Tibial nerve (tissue), 4 donors: ENCODE measurements at places on chromosomes 12 and 14.

- H3K27me3 ChIP-seq = no peaks in the 10 kb centered on the region
- no peak overlapping the region for H3K27ac ChIP-seq
- H3K36me3 ChIP-seq = no peaks in the 10 kb centered on the region
- no peak overlapping the region for H3K4me3 ChIP-seq
These were observed 19.1 kb upstream of the MMP19 start for GRCh38 chr12:55861871-55862270.

DNA sequence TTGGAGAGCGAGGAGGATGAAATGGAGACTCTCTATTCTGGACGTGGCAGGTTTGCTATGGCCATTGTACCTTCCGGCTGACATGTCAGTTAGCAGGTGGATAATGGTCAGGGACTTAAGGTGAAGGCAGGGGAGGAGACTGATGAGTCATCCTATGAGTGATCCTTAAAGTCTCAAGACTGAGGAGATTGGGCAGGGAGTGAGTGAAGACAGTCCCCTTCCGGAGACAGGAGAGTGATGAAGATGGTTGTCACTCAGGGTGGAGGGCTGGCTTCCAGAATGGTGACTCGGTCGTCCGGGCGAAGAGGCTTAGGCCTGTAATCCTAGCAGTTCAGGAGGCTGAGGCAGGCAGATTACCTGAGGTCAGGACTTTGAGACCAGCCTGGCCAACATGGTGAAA lies 49.8 kb upstream of the CCDC63 start:
- no peak overlapping the region for H3K4me3 ChIP-seq
- no peaks in the 10 kb centered on the region for H3K27me3 ChIP-seq
- no peaks in the 10 kb centered on the region for H3K36me3 ChIP-seq
- no peak overlapping the region for H3K27ac ChIP-seq
- H3K4me1 ChIP-seq = peaks cover 7% of the 10 kb centered on the region

GRCh38 chr12:46071769-46072624 lies 81.6 kb upstream of the SCAF11 start:
- peak; percentile 26 for DNase-seq
- no peaks in the 10 kb centered on the region for H3K27me3 ChIP-seq
- peaks cover 8% of the 10 kb centered on the region for H3K4me1 ChIP-seq

DNA sequence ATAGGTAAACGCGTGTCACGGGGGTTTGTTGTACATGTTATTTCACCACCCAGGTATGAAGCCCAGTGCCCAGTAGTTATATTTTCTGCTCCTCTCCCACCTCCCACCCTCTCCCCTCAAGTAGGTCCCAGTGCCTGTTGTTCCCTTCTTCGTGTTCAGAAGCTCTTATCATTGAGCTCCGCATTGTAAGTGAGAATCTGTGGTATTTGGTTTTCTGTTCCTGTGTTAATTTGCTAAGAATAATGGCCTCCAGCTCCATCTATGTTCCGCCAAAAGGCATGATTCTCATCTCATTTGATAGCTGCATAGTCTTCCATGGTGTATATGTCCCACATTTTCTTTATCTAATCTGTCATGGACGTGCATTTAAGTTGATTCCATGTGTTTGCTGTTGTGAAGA lies 6.9 kb upstream of the GPRC5D start:
- no peak overlapping the region for H3K4me3 ChIP-seq
- no peaks in the 10 kb centered on the region for H3K36me3 ChIP-seq
- H3K27ac ChIP-seq = no peak overlapping the region
- no peak for DNase-seq

DNA sequence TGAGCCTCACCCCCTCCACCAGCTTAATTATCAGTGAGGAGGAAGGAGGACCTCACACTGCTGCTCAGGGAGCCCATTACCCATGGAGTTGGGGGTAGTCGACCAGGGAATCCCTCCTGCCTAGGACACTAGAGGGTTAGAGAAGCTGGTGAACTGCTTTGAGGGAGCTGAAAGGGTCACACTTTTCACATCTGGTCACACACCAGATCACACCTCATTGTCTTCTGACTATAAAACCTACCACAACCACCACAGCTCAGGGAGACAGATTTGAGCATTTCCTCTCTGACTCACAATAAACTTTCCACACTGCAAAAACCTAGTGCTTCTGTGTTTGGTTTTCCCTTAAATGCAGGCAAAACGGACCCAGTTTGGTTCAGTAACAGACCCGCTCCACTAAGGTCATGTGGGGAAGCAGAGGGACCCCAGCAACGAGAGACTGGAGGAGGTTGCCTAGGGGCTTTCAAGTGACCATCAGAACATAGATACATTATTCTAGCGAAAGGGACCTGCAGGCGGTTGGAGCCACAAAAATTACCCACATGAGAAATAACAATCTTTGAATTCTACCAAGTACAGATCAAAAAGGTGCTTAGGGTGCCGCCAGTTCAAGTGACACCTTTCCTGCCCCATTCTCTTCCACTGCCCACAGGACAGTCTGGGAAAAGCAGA lies 151.4 kb upstream of the AVPR1A start:
- no peak for DNase-seq
- H3K4me1 ChIP-seq = no peaks in the 10 kb centered on the region
- no peaks in the 10 kb centered on the region for H3K27me3 ChIP-seq
- H3K36me3 ChIP-seq = no peaks in the 10 kb centered on the region
- no peak overlapping the region for H3K27ac ChIP-seq
- H3K4me3 ChIP-seq = no peak overlapping the region

GRCh38 chr14:79825046-79825521 lies 386.2 kb downstream of the DIO2 start:
- no peak overlapping the region for H3K4me3 ChIP-seq
- H3K36me3 ChIP-seq = no peaks in the 10 kb centered on the region
- H3K27me3 ChIP-seq = no peaks in the 10 kb centered on the region

DNA sequence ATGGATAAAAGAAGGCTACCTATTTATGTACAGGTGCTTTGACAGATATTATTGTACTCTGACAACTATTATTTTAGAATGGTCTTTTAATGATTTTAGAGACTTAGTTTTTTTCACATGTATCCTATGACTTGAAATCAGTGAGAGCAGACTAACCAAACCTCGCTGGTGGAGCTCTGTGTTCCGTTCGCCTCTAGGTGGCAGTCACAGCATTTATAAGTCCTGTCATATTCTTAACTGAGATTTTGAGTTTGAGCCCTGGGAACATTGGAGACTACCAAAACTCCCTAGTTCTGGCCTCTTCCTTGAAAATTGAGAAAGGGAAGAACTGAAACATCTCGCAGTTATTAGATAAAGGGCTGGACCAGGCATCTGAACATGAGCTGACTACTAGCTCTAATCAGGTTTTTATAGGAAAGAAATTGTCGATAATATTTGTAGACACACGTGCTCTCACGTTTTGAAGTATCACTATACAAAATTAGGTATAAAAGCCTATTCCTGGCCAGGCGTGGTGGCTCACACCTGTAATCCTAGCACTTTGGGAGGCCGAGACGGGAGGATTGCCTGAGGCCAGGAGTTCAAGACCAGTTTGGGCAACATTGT lies 48.3 kb downstream of the TTLL5 start:
- H3K36me3 ChIP-seq = peaks cover 14% of the 10 kb centered on the region
- H3K27me3 ChIP-seq = no peaks in the 10 kb centered on the region
- no peak overlapping the region for H3K27ac ChIP-seq
- peak; percentile 88 for DNase-seq

GRCh38 chr14:22800346-22800745 lies 14.9 kb downstream of the SLC7A7 start:
- no peak overlapping the region for H3K27ac ChIP-seq
- no peaks in the 10 kb centered on the region for H3K27me3 ChIP-seq
- no peaks in the 10 kb centered on the region for H3K36me3 ChIP-seq
- H3K4me1 ChIP-seq = no peaks in the 10 kb centered on the region
- H3K4me3 ChIP-seq = no peak overlapping the region
- no peak for DNase-seq

DNA sequence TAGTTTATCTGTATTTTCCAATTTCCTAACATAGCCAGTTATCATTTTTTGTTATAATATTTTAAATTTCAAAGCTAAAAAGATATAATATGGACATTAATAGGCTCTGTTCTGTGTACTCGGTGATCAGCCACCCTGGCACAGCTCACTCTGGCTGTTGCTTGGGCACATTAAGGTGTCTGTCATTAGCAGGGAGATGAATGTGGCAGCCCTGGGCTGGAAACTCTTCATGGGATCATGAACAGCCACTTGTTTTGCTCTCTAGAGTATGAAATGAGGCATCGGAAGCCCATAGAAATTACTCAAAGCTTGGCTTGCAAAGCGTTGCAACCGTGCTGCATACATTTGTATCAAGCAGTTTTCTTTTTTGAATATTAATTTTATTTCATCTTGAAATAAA lies 233.2 kb downstream of the DACT1 start:
- no peaks in the 10 kb centered on the region for H3K27me3 ChIP-seq
- no peak overlapping the region for H3K4me3 ChIP-seq
- H3K27ac ChIP-seq = peak overlapping the region; percentile 3
- H3K4me1 ChIP-seq = peaks cover 8% of the 10 kb centered on the region

- H3K4me3 ChIP-seq = no peak overlapping the region
- H3K27ac ChIP-seq = peak overlapping the region; percentile 69
- DNase-seq = no peak
- no peaks in the 10 kb centered on the region for H3K27me3 ChIP-seq
- peaks cover 68% of the 10 kb centered on the region for H3K4me1 ChIP-seq
These were observed 13.0 kb downstream of the PLEKHG6 start for GRCh38 chr12:6323340-6323994.

DNA sequence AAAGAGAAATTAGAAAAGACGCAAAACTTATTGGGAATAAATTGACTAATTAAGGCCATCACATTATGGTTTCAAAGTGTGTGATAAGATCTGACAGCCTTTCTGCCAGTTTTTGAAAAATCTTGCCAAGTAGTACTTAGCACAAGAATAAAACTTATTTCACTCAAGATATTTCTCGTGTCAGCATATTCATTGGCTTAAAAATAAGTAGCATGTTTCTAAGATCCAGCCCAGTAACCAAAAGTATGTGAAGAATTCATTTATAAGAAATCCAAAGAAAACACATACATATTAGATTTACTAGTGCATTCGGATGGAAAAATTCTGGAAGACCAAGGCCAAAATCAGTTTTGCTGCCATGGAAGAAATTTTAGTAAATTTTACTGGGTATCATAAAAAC lies 1135.0 kb downstream of the GALC start:
- no peaks in the 10 kb centered on the region for H3K36me3 ChIP-seq
- no peak for DNase-seq
- no peak overlapping the region for H3K27ac ChIP-seq
- H3K4me1 ChIP-seq = no peaks in the 10 kb centered on the region

GRCh38 chr12:13959131-13959723 lies 22.2 kb downstream of the GRIN2B start:
- no peaks in the 10 kb centered on the region for H3K36me3 ChIP-seq
- no peak overlapping the region for H3K4me3 ChIP-seq
- H3K27ac ChIP-seq = no peak overlapping the region
- DNase-seq = no peak
- H3K4me1 ChIP-seq = no peaks in the 10 kb centered on the region

DNA sequence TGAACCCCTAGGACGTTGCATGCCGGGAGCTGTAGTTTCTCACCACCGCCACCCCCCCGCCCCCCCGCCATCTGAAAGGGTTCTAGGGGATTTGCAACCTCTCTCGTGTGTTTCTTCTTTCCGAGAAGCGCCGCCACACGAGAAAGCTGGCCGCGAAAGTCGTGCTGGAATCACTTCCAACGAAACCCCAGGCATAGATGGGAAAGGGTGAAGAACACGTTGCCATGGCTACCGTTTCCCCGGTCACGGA lies 501 bp upstream of the HSP90B1 start:
- H3K27me3 ChIP-seq = no peaks in the 10 kb centered on the region
- DNase-seq = no peak
- peaks cover 47% of the 10 kb centered on the region for H3K4me1 ChIP-seq
- peak overlapping the region; percentile 90 for H3K27ac ChIP-seq
- no peaks in the 10 kb centered on the region for H3K36me3 ChIP-seq
- peak overlapping the region; percentile 85 for H3K4me3 ChIP-seq
